Fibroblast of pulmonary artery (primary cell): ENCODE measurements at places on chromosomes 5 and 9.

- DNase-seq = no peak
These were observed 21.8 kb downstream of the AQP7 start for GRCh38 chr9:33380390-33381094.

DNA sequence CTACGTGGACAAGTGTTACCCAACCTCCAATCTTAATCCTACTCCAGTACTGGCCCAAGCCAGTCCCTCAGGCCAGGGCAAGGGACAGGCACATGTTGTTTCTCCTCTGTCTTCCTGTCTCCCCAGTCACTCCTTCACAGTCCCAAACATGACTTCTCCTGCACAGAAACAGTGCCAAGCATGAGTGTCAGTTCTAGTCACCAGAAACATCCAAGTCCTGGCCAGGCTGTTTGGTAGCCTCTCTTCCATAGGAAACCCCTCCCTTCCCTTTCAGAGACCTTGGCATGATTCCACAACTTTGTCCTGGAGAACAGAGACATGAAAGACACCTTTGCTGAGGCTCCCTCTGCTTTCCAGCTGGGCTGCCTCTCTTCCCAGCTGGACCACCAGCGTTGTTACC is 56.2 kb upstream of the SLC2A8 start:
- peak; percentile 39 for DNase-seq

GRCh38 chr5:58246461-58246944 is 213.4 kb downstream of the PLK2 start:
- no peak for DNase-seq

GRCh38 chr9:28930766-28931165 is 1357.5 kb upstream of the C9orf72 start:
- DNase-seq = no peak

GRCh38 chr5:164532235-164532900 is 1026.9 kb downstream of the MAT2B start:
- DNase-seq = no peak

DNA sequence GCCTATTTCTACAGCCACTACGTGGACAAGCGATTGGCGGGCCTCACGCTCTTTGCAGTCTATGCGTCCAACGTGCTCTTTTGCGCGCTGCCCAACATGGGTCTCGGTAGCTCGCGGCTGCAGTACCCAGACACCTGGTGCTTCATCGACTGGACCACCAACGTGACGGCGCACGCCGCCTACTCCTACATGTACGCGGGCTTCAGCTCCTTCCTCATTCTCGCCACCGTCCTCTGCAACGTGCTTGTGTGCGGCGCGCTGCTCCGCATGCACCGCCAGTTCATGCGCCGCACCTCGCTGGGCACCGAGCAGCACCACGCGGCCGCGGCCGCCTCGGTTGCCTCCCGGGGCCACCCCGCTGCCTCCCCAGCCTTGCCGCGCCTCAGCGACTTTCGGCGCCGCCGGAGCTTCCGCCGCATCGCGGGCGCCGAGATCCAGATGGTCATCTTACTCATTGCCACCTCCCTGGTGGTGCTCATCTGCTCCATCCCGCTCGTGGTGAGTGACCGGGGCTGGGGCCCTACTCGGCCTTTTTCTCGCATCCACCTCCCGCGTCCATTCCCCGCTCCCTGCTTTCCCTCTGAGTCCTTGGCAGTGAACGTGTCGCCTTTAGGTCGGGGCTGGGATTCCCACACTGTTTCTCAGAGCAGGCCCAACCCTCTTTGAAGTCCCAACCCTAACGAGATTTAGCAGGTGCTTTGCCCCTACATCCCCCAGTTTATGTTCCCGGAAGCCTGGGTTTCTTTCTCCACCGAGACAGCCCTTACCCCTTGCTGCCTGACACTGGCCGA is 1.8 kb downstream of the PTGER4 start:
- no peak for DNase-seq

- no peak for DNase-seq
These were observed 2.8 kb downstream of the AIF1L start for GRCh38 chr9:131099102-131099606.

DNA sequence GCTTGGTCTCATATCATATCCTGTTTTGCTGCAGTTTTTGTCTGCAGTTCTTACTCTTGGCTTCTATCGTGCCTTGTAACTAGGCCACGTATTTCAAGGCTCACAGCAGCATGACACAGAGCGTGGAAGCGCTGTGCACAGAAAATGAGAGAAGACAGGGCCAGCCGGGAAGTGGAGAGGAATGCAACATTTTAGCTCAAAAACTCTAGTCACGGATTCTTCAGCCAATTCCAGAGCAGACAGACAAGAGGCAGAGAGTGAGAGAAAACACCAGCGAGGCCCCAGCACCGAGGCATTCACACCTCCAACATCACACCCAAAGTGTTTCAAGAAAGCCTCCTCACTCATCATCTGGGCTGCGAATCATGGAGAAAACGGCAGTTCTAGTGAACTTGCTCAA is 160.8 kb downstream of the DNAH5 start:
- no peak for DNase-seq

- DNase-seq = no peak
These were observed 43.9 kb upstream of the IL33 start for GRCh38 chr9:6171667-6172066.

GRCh38 chr5:80668016-80668969 is 13.5 kb upstream of the DHFR start:
- no peak for DNase-seq

DNA sequence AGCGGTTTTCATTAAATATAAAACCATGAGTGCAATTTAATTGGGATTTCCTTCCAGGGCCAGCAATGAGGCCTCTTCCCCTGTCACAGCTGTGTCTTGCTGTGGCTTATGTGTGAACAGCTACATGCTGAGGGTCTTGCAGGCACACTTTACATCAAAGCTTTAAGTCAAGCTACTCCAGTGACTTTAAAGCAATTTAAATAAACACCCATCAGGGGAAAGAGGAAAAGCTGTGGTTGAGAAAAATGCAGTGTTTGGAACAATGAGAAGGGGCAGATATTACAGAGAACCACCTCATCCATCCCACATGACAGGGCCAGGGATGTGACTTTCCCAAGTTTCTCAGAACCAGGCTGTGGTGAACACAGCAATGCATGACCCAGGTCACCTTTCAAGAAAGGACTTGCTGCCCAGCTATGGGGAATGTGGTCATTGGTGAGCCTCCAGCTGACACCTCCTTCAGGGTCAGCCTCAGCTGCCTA is 115.9 kb upstream of the LPAR1 start:
- DNase-seq = no peak

GRCh38 chr5:74373076-74373475 is 267.5 kb downstream of the ENC1 start:
- DNase-seq = no peak

- peak; percentile 82 for DNase-seq
These were observed 15.0 kb upstream of the PTBP3 start for GRCh38 chr9:112348257-112349007.

DNA sequence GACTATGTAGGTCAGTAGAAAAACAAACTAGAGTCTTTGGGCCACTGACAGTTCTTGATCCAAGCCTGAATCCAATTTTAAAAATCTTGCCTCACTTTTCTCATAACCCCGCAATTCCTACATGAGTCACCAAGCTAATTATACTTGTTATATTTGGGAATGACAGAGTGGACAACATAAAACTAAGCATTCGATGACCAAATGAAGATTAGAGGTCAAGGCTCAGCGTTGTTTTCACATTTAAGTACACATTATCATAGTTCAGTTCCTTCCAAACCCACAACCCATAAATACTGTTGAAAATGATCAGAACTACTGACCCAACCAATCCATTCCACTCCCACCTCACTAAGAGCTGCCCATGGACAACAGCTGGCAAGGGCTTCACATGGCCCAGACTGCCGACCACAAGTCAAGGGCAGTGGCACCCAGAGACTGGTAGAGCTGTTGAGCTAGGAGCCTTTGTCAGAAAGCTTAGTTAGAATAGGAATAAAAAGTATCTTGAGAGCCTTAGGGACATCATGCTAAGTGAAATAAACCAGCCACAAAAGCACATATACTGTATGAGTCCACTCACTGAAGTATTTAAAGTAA is 64.2 kb downstream of the MYO10 start:
- peak; percentile 56 for DNase-seq

- DNase-seq = no peak
These were observed 1.2 kb downstream of the ASPN start for GRCh38 chr9:92480986-92481633.

- no peak for DNase-seq
These were observed 11.9 kb upstream of the BTF3 start for GRCh38 chr5:73486119-73486899.

- no peak for DNase-seq
These were observed 633.8 kb downstream of the SEMA5A start for GRCh38 chr5:8912106-8912505.

DNA sequence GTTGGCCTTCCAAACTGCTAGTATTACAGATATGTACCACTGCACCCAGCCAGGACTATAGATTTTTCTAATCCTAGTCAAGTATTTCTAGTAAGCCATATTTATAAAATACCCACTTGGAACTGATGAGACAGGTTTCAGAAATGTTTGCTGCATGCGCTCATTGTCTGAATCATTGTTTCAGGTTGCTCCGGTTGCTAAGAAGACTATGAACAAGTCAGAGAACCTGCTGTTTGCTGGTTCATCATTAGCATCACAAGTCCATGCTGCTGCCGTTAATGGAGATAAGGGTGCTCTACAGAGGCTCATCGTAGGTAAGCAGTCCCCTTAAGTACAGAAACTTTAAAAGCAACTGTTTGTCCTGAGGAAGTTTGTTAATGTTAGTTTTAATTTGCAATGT is 5.3 kb downstream of the INVS start:
- no peak for DNase-seq

GRCh38 chr5:135034236-135034962 is 371 bp upstream of the PITX1 start:
- peak; percentile 5 for DNase-seq

- DNase-seq = no peak
These were observed 526.1 kb downstream of the TLR4 start for GRCh38 chr9:118230329-118230728.

- DNase-seq = no peak
These were observed 105.5 kb downstream of the KLHL3 start for GRCh38 chr5:137630216-137630971.

GRCh38 chr5:179455320-179455719 is 95.0 kb upstream of the RUFY1 start:
- DNase-seq = no peak

- no peak for DNase-seq
These were observed 2.9 kb downstream of the BOD1 start for GRCh38 chr5:173613433-173614159.

GRCh38 chr9:135413086-135413375 is 66.6 kb upstream of the PPP1R26 start:
- no peak for DNase-seq

- DNase-seq = no peak
These were observed 128.4 kb downstream of the TTC39B start for GRCh38 chr9:15178631-15179030.

- DNase-seq = no peak
These were observed 152.2 kb downstream of the TMEM161B start for GRCh38 chr5:88116396-88116795.

DNA sequence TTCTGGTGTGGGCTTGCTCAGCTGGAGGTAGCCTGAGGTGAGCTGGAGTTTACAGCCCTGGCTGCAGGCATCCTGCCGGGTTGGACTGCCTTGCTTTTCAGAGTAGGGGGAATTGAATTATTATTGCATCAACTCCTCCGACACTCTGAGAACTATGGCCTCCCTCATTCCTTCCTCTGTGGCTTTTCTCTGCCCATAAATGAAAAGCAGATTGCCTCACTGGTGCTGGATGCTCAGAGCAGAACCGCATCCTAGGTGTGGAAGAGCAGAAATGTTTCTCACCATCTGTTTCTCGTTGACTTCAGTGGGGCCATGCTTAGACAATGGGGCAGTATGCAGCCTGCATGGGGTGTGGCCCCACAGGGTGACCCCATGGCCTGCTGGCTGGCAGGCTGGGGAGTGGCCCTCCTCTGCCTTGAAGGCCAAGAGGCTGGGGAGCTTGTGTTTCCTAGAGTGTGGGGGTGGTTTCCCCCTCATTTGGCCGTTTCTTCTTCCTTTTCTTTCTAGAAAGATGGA is 27.3 kb upstream of the TGFBI start:
- DNase-seq = peak; percentile 75

DNA sequence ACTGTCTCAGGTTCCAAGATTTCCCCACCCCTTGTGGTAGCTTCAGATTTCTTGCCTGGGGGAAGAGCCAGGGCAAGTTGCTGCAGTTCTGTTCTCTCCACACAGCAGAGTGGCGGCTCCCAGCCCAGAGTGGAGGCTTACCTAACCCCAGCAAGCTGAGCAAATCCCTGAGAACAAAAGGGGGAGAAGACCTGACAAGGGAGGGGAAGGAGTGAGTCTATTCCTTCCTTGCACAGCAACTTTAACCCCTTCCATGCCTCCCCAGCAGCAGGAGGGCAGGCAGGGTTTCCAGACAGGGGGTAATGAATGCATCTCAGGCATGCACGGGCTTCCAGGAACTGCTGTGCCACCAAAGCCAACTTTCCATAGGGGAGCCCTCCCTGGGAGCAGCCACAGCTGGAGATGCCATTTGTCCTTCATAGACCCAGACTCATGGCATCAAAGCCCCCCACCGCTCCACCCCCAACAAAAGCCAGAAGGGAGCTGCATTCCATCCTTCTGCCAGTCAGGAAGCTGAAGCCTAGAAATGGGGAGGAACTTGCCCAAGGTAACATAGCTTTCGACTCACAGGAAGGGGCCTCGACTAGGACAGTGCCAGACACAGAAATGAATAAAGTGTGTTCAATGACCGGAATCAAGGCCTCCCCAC is 28.8 kb upstream of the FAT2 start:
- DNase-seq = no peak

DNA sequence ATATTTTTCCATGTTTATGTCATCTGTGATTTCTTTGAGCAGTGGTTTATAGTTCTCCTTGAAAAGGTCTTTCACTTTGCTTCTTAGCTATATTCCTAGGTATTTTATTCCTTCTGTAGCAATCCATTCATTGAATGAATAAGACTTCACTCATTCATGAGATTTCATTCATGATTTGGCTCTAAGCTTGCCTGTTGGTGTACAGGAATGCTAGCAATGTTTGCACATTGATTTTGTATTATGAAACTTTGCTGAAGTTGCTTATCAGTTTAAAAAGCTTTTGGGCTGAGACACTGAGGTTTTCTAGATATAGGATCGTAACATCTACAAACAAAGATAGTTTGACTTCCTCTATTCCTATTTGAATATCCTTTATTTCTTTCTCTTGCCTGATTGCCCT is 15.9 kb downstream of the RLN2 start:
- peak; percentile 15 for DNase-seq
